Stimulated activated CD4-positive, alpha-beta T cell treated with anti-CD3 and anti-CD28 coated beads, TNF-alpha, amount 100 ng/mL, for 1 hour (primary cell): ENCODE measurements at places on chromosomes 5 and 9.

DNA sequence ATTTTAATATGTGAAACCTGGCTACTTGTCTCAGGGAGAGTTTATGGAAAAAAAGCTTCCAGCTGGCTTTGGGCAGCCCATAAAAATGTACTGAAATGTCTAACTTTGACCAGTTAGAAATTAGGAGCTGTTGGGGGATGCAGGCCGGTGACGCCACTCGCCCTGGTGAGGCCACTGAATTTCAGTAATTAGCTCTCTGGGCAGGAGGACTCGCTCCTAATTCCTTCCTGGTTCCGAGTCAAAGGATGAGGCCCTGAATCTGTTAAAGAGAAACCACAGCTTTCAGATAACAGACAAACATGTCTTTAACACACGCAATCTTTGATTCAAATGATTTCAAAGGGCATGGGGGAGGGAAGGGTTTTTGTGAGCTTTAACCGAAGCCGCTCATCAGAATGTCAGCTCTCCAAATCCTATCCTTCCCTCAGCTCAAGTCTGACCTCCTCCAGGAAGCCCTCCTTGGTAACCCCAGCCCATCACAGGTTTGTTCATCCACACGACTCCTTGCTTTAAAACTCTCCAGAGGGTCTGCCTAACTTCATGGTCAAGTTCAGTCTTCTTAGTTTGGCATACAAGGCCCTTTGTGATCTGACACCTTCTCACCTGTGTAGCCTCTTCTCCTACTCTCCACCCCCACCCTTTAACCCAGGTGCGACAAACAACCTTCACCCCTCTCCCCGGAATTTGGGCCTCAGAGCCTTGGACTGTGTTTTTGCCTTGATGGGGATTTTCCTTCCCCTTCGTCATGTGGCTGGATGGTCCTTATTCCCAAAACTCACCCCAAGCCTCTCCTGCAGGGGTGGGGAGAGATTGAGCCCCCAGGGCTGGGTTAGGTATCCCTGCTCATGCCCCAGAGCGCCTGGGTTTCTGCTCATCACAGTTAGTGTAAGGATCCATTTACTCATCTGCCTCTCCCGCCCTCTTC is 13.6 kb upstream of the PHF19 start:
- no peak for DNase-seq

GRCh38 chr5:99317136-99317535 is 388.3 kb upstream of the CHD1 start:
- DNase-seq: no peak

DNA sequence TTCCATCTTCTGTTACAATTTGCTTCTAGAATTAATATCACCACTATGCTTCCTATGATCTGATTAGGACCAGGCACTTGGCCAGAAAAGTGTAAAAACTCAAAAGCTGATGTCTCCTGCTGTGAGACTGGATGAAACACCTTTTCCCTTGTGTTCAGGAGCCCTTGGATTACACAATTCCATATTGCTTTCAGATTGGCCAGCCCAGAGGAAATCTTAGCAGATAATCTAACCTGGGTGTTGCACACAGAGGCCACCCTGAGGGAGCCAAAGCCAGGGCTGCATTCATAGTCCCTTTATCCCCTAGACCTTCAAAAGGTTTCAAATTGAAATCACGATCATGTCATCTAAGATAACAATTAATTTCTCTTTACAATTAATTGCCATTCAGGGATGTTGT is 94.1 kb upstream of the SELENOP start:
- DNase-seq: no peak

DNA sequence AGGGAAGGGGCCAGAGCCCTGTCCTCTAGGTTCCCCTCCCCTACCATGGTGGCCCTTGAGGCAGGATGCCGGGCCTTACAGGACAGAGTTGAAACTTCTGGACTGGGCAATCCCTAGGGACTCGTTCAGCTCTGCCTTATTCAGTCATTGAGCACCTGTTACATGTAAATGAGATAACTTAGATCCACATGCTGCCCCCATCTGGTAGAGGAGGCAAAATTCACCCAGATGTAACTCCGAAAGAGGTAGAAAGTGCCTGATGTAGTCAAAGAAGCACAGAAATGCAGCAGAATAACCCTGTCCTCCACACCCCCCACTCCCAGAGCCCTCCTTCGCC is 1.5 kb downstream of the GGTA1 start:
- no peak for DNase-seq

DNA sequence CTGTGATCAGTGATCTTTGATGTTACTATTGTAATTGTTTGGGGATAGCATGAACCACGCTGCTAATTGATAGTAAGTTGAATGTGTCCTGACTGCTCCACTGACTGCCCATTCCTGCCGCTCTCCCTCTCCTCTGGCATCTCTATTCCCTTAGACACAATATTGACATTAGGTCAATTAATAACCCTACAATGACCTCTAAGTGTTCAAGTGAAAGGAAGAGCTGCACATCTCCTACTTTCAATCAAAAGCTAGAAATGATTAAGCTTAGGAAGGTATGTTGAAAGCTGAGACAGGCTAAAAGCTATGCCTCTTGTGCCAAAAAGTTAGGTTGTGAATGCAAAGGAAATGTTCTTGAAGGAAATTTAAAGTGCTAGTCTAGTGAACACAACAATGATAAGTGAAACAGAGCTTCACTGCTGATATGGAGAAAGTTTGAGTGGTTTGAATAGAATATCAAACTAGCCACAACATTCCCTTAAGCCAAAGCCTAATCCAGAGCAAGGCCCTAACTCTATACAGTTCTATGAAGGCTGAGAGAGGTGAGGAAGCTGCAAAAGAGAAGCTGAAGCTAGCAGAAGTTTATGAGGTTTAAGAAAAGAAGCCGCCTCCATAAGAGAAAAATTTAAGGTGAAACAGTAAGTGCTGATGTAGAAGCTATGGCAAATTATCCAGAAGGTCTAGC is 12.9 kb downstream of the CLINT1 start:
- DNase-seq: no peak
